ENCODE measurements at places on chromosomes 6 and 20.

- DNase-seq: peak; percentile 33
Measured at GRCh38 chr6:134809130-134809529, 140.8 kb downstream of the ALDH8A1 start.

DNA sequence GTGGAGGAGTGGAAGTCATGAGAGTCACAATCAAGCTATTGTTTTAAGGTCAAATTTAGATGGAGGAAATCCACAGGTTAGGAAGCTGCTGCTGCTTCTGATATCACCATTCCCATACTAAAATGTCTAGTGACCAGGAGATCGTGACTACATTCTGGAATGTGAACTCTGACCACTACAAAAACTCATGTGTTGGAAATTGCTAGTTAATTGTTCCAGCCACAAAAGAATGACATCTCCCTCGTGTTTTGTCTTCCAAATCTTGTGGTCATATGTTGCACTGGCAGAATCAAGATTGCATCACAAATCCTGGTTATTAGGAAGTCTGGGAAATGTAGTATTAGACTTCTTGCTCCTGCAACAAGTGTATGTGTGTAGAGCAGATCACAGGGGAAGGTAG lies 441.9 kb downstream of the CD109 start:
- peak; percentile 18 for DNase-seq

DNA sequence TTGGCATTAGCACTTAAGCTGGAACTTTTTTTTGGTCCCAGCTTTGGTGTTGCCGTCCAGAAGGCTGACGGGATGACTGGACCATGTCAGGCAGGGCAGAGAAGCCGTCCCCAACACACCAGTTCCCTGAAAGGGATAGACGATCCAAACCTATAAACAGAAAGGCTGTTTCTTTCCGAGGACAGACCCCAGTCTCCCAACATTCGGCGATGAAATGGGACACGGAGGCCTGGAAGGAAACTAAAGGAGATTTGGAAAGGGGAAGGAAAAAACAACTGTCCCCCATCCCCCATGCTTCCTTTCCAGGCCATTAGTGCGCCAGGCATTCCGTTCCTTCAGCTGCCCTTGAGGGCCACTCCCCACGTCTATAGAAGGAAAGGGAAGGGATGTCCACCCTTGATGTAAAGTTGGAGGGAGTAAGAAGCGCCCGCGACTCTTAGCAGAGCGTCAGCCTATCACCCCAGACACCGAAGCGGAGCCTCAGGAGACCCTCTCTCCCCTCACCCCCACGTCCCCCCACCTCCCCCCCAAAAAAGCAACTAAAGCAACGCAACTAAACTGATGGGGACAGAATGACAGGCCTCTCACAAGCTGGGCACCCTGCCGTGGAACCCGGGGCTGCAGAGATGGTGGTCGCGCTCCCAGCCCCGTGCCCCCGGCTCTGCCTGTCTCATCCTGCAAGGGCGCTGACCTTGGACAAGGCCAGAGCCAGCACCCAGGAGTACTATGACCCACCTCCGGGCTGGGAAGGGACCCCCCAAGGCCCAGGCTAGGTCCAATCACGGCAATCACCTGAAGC lies 638 bp downstream of the BLCAP start:
- no peak for DNase-seq

GRCh38 chr6:71420693-71421328 lies 132.2 kb downstream of the OGFRL1 start:
- peak; percentile 92 for DNase-seq

DNA sequence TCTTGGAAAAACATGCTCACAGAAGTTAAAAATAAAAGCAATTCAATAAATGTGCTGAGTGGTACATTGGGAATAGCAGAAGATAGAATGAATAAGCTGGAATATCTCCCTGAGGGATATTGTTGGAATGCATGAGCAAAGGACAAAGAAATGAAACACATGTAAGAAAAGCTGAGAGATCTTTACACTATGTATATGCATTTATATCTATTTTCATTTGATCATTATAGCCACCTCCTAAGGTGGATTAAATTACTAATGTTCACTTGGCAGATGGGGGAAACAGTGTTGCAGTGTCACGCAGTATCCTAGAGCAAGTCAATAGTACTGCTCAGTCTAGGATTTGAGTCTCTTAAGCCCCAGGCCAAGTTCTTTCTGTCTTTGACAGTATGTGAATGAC lies 542.0 kb upstream of the MARCKS start:
- DNase-seq: no peak

DNA sequence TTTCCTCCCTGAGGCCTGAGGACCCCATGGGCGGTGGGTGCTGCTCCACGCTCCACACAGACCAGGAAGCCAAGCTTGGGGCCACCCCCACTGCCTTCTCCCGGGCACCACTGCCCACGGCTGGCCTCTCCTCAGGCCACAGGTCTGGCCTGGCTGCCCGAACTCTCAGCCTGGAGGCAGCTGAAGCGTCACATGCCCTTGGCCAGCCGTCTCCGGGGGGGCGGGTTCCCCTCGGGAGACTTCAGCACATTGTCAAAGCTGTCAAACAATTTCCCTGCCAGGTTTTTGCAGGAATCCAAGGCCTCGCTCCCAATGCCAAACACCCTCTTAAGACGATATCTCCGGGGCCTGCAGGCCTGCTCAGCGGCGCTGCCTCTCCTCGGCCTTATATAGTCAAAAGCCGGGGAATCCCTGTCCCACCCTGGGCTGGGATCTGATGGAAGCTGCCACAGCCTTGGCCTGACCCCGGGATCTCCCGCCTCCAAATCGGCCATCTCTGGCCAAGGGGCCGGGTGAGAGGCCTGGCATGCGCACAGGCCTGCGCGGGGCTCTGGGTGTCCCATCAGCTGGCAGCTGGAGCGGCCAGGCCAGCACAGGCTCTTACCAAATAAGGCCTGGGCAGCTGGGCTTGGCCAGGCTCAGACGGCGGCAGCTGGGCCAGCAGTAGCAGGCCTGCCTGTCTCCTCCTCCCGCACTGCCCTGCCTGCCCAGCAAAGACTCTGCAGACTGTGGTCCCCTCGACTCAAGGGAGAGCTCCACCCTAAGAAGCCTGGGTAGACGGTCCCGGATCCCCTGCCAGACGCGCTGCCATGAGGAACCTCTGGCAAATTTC lies 49.7 kb downstream of the RBM38 start:
- DNase-seq: no peak

- no peak for DNase-seq
Measured at GRCh38 chr20:57977141-57977540, 251.3 kb downstream of the ANKRD60 start.

DNA sequence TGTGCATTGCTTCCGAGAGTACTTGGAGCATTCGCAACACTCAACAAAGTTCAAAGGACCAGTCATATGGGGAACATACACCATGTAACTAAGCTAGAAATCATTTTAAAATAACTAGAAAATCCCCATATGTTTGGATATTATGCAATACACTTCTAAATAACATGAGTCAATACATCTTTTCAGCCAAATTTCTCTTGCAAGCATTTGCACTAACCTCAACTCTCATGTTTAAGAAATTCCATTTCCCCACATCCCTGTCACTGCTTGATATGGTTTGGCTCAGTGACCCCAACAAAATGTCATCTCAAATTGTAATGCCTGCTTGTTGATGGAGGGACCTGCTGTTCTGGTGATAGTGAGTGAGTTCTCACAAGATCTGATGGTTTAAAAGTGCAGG lies 85.7 kb upstream of the CST7 start:
- no peak for DNase-seq

DNA sequence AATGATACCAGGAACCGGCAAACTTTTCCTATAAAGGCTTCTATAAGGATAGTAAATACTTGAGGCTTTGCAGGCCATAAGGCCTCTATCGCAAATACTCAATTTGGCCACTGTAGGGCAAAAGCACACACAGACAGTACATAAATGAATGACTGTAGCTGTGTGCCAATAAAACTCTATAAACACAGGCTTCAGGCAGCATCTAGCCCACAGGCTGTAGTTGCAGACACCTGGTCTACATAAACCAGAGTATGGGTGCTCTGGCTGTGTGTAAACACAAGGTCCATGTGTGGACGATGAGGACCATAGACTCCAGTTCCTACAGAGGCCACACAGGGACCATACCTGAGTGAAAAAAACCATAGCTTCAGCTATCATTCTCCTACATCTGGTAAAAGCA lies 52.2 kb downstream of the ZMYND8 start:
- DNase-seq: no peak

DNA sequence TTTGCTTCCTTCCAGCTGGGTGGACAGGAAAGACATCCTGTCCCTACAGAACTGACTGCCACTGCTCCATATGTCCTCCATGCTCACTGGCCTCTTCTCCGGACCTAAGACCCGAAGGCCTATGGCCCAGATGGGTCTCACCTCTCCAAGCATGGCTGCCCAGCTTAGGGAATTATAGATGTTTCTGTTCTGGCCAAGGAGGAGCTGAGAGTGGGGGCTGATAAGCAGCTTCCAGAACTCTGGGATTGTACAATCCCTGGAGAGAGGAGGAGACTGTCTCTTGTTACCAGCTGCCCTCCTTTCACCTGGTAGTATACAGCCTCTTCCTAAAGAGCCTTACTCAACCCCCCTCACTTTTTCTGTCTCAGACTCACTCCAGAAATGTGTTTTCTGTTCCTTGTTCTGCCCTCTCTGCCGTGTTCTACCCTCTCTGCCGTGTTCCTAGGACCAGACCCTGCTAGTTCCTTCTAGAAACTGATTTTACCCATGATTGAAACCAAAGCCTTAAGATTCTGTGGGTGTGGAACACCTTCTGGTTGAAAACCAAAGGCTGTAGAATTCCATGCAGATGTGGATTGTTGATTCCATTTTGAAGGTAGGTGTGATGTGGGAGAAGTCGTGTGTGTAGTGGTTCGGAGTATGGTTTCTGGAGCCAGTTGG lies 28.7 kb downstream of the ANKS1A start:
- no peak for DNase-seq

- DNase-seq: no peak
Measured at GRCh38 chr6:2865694-2866151, 24.1 kb upstream of the SERPINB1 start.

DNA sequence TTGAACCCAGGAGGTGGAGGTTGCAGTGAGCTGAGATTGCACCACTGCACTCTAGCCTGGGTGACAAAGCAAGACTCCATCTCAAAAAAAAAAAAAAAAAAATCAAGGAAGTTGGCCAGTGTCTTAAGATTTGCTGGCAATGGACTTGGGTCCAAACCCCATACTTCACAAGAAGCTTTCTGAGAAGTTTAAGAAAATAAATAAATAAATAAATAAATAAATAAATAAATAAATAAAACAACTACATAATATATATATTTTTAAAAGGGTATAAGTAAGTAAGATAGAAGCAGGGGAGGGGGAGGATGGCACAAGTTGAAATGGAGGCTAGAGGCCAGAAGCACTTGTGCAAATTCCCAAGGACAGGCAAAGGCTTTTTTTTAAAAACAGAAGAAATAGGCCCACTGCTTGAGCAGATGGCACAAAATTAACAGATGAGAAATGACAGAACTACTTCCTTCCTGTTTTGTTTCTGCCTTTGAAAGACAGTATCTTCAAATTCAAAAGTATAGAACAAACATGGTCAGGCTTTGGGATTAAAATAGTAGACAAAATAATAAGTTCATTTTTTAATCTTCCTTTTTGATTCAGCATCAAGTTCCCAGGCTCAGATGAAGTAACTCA lies 287.7 kb downstream of the ALDH8A1 start:
- DNase-seq: no peak

DNA sequence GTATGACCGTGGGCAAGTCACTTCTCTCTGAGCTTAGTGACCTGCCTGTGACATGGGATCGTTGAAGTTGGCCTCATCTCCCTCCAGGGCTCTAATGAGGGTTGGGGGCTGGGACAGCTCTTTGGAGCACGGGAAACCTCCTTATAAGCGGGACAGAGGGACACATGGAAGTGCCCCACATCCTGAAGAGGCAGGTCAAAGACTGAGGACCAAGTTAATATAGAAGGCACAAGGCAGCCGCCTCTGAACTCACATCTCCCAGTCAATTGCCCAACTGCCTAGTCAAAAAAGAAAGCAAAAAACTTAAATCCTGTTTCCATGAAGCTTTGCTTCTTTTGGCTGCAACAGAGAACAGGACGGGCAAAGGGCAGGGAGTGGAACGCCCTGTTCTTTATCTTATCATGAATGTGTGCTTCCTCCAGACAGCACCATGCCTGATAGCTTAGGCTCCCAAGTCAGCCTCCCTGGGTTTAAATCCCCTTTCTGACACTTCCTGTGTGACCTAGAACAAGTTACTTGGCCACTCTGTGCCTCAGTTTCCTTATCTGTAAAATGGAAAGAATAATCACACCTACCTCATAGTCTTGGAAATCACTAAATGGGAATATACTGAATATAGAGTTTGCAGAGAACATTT lies 27.1 kb downstream of the LBP start:
- no peak for DNase-seq

- no peak for DNase-seq
Measured at GRCh38 chr6:3310703-3311102, 52.0 kb downstream of the PSMG4 start.

DNA sequence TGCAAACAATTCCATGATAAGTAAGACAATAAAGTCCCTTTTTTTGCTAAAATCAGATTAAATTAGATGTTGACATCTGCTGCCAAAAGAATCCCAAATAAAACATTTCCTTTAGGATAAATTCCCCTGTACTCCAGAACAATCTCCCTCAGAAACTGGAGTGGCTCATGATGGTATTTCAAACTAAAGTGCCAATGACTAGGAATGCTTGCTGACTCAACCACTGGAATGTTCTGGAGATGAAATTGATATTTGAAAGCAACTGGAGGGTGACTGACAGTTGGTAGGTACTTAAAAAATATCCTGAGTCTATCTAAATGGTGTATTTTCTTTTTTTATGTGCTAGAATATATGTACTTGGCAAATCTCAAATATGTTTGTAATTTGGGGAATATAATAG lies 350.1 kb upstream of the TSHZ2 start:
- no peak for DNase-seq

GRCh38 chr6:16432075-16433032 lies 194.0 kb downstream of the GMPR start:
- DNase-seq: no peak

- DNase-seq: no peak
Measured at GRCh38 chr20:34282041-34282440, 21.1 kb downstream of the AHCY start.

DNA sequence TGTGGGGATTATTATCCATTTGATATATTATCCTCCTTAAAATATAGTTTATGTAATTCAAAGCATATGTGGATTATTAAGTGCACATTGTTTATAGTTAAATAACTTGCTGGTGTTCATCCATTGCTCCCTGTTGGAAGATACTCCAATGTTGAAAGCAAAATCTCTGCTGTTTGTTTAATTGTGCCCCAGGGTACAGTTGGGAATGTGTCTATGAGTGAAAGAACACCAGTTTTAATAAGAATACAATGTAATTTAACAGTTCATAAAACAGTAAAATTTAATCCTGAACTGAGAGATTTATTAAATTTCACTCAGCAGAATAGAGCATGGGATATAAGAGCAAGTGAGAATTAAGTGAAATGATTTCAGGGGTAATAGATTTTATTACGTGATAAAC lies 364.9 kb downstream of the GRIK2 start:
- no peak for DNase-seq

DNA sequence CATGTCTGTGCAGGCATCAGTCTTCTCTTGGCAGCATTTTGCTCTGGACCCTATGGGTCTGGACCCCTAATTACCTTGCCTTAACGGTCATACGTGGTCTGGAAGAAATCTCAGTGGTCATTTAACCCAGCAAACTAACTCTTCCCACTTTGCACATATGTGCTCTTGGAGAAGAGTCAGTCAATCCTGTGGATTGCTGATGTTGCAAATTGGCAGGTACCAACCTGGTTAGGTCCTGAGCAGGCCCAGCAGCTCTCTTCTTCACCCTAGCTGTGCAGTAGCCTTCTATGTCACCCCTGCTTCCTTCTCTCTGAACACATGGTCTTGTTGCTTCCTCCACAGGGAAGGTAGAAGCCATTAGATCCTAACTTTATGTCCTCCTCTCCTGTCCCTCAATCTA lies 1.6 kb downstream of the CEP43 start:
- no peak for DNase-seq

Data from HTR-8/SVneo (cell line).